Activated CD4-positive, alpha-beta T cell treated with anti-CD3 and anti-CD28 coated beads, Interleukin-2, amount 10 ng/mL, durations not matched to agents 7 days and 5 days (primary cell): ENCODE measurements at places on chromosomes 11 and 22.

GRCh38 chr11:6547177-6547576 lies 50.1 kb downstream of the DNHD1 start:
- H3K27ac ChIP-seq, result peak overlapping the region; percentile 70
- DNase-seq, result no peak
- no peak overlapping the region for H3K4me3 ChIP-seq
- H3K4me1 ChIP-seq, result peaks cover 10% of the 10 kb centered on the region
- H3K27me3 ChIP-seq, result no peaks in the 10 kb centered on the region

- no peak for DNase-seq
- H3K27me3 ChIP-seq, result no peaks in the 10 kb centered on the region
- no peaks in the 10 kb centered on the region for H3K4me1 ChIP-seq
- H3K36me3 ChIP-seq, result no peaks in the 10 kb centered on the region
- no peak overlapping the region for H3K27ac ChIP-seq
Observed at GRCh38 chr11:114925591-114925990, 247.3 kb downstream of the NXPE2 start.

GRCh38 chr22:40533712-40534378 lies 102.7 kb downstream of the MRTFA start:
- H3K36me3 ChIP-seq, result peaks cover 15% of the 10 kb centered on the region
- H3K27ac ChIP-seq, result peak overlapping the region; percentile 85
- peak; percentile 78 for DNase-seq
- H3K27me3 ChIP-seq, result no peaks in the 10 kb centered on the region
- H3K4me1 ChIP-seq, result peaks cover 57% of the 10 kb centered on the region

DNA sequence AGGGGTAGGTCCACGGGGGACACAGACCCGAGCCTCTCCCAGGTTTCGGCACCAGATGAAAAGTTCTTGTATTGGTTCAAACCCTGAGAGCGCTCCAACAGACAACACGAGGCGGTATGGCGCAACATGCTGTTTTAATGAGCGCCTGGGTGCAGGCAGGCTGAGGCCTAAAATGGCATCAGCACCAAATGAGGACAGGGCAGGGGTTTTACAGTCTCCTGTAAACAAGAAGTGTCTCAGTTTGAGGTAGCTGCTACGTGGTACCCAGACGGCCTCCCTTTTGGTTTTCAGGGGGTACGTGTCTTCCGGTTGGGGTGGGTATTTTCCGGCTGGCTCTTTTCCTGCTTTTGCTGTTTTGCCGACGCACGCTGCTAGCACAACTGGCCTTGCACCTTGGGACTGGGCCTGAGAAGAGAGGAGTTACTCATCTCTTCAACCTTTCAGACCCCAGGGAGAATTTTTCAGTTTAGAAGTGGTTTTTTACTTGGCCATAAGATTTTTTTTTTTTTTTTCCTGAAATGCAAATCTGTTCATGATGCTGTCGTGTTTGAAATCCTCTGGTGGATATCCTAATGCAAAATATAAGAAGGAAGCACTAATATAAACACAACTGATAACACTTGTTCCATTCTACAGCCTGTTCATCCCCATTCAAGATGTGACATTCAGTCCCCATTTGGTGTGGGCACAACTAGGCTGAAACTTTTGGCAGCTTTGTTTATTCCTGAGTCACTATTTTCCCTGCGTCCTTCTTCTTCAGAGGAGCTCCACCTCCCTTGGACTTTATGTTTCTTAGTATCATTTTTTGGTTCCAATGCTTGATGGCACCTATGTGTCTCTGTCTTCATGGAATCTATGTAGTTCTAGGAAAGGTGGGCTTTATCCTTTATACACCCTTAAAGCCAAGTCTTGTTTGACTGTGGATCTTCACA lies 6.5 kb downstream of the PPFIBP2 start:
- DNase-seq, result no peak
- H3K36me3 ChIP-seq, result peaks cover 38% of the 10 kb centered on the region
- peaks cover 55% of the 10 kb centered on the region for H3K4me1 ChIP-seq
- H3K27me3 ChIP-seq, result peaks cover 4% of the 10 kb centered on the region
- no peak overlapping the region for H3K4me3 ChIP-seq

GRCh38 chr22:24969560-24970301 lies 17.2 kb downstream of the KIAA1671 start:
- no peaks in the 10 kb centered on the region for H3K36me3 ChIP-seq
- no peak for DNase-seq
- H3K4me3 ChIP-seq, result no peak overlapping the region
- H3K27me3 ChIP-seq, result peaks cover 5% of the 10 kb centered on the region
- no peak overlapping the region for H3K27ac ChIP-seq

- no peak overlapping the region for H3K4me3 ChIP-seq
- H3K27ac ChIP-seq, result no peak overlapping the region
- H3K4me1 ChIP-seq, result peaks cover 16% of the 10 kb centered on the region
- DNase-seq, result no peak
Observed at GRCh38 chr22:39139933-39140332, 12.5 kb downstream of the CBX7 start.

DNA sequence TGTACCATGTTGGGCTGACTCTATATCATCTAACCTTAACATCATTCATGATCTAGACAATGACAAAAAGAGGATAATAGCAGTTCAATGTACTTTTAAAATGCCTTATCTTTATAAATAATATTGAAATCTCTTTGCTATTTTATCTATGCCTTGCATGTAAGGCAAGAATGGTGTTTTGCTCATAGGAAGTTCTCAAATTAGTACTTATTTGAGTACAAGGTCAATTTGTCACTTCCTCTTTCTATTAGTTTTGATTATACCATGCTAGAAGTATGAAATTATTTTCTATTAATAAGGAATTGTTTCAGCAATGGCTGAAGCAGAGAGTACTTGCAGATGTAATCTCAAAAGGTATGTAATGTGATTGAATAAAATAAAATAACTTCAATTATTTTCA lies 1285.4 kb upstream of the TENM4 start:
- no peak overlapping the region for H3K4me3 ChIP-seq
- H3K27ac ChIP-seq, result no peak overlapping the region
- DNase-seq, result no peak
- no peaks in the 10 kb centered on the region for H3K36me3 ChIP-seq
- no peaks in the 10 kb centered on the region for H3K4me1 ChIP-seq
- H3K27me3 ChIP-seq, result no peaks in the 10 kb centered on the region
